ENCODE measurements at places on chromosomes 11 and 22.

DNA sequence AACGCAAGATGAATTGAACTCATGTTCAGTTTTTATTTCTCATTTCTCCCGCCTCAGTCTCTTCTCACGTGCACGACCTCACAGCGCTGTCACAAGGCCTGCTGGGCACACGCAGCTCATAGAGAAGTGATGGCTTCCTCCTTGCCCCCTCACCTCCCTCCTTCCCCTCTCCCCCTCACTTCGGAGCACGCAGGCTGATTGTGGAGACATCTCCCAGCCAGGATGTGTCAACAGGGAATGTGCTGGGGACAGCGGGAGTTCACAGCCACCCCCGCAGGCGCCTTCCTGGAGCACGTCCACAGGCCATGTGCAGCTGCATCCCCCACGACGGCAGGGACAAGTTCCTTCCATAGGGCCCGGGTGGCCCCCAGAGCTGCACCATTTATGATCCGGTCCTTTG is 29.1 kb upstream of the KRTAP5-6 start:
- no peak for DNase-seq

GRCh38 chr11:127726367-127726766 is 725.8 kb upstream of the KIRREL3 start:
- no peak for DNase-seq

GRCh38 chr11:131246663-131247062 is 123.8 kb upstream of the NTM start:
- DNase-seq: peak; percentile 69

GRCh38 chr22:19169002-19169946 is 9.3 kb downstream of the SLC25A1 start:
- no peak for DNase-seq

GRCh38 chr11:129705341-129705740 is 110.3 kb upstream of the TMEM45B start:
- DNase-seq: no peak

DNA sequence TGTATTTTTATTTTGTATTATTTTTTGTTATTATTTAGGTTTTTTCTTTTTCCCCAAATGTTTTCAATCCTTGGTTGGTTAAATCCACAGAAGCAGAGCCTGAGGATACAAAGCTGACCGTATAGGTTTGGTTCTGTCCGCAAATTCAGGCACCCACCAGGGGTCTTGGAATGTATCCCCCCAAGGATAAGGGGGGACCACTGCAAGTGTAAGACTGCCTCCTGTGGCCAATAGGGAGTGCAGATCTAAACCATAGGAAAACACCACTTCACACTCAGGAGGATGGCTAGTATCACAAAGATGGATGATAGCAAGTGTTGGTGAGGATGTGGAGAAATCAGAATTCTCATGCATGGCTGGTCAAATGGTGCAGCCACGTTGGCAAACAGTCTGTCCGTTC is 20.0 kb downstream of the CPT1A start:
- DNase-seq: no peak

GRCh38 chr11:48024635-48025071 is 44.3 kb downstream of the PTPRJ start:
- DNase-seq: no peak

DNA sequence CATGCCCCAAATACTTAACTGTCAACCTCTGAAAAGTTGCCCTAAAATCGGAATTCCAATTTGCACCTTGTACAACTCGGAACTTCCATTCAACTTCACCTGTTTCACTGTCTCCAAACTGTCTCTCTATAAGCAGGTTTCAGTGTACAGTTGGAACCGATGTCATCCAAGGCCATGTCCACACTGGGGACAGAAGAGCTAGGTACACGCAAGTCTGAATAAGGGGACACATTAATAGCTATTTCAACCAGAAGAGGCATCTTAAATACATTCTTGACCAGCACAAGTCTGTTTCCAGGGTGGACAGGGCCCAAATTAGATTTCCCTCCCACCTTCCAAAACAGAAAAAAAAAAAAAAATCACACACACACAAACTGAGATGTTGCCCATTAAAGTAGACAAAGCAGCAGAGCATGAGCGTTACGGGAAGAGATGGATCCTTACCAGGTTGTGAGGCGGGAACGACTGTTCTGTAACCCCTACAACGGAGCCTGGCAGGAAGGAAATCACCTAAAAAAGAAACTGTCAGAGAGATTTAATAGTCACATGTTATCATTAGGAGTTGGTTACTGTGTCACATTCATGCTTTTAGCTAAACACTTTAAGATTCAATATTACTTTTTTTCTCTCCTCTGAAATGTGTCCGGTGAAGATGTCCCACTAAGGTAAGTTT is 1.7 kb downstream of the CREBZF start:
- DNase-seq: no peak

Data from hippocampal formation (tissue), 2 donors.